ENCODE measurements at places on chromosomes 13 and 19.

- DNase-seq, result no peak
These were observed 150.9 kb downstream of the RFC3 start for GRCh38 chr13:33968520-33969507.

DNA sequence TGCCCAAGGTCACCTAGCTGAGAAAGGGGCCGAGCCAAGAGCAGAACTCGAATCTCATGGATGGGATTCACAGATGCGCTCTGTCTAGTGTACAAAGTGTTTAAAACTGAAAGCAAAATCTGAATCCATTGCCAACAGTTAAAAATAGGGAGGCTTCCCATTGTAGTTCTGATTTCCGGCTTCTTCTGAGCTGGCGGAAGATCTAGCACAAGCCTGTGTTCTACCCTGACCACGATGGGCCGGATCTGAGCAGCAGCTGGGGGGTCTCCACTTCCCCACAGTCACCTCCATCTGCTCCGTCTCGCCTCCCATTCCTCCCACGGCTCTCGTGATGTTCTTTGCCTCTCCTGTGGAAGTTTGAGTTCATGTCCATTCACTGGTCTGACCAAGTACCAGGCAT, 2.4 kb downstream of the CACNG8 start:
- DNase-seq, result no peak

- DNase-seq, result no peak
These were observed 264.0 kb downstream of the KLF12 start for GRCh38 chr13:73870036-73870741.

- DNase-seq, result no peak
These were observed 154.9 kb downstream of the PCDH9 start for GRCh38 chr13:67075239-67075638.

GRCh38 chr13:94201022-94201421, 278.5 kb downstream of the DCT start:
- DNase-seq, result no peak

GRCh38 chr19:33467851-33468250, 53.7 kb downstream of the PEPD start:
- DNase-seq, result no peak

- peak; percentile 32 for DNase-seq
These were observed at the start of gene FARP1 for GRCh38 chr13:98142380-98143156. TSS of gene FARP1 (plus strand) at chr13:98143094. CDS start at chr13:98213243, 70,149 bp downstream.

DNA sequence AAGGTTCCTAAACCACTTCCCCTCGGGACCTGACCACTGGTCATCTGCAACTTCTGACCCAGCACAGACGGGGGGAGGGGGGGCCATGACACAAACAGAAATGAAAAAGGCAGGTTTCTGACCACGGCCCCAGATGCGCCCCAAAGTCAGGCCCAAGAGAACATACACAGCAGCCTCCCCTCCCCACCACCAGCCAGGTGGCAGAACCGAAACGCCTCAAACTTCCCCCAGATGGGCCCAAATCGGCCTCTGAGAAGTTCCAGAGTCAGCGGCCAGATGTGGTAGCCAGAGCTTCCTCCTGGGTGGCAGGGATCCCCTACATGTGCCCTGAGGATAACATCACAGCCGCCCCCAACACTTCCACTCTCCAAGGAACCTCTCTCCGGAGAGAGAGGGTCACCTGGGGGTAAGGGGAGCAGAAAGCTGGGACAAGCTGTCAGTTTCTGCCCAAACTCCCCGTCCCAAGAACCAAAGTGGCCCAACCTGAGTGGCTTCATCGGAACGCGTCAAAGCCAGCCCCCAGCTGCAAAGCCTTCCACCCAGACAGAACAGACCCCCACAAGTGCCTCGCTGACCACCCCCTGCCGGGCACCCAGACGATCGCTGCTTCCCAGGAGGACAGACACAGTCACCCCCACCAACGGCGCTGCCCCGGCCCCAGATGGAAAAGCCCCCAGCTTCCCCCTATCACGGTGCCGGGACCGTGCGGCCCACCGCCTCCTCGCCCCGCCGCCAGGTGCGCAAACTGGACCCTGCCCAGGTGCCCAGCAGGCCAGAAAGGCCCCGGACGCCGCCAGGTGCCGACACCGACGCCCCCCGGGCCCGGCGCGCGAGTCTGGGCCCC, 800 bp downstream of the ELL start:
- DNase-seq, result no peak

- peak; percentile 4 for DNase-seq
These were observed 113.2 kb downstream of the TM9SF2 start for GRCh38 chr13:99614465-99614885.

- no peak for DNase-seq
These were observed 246.1 kb downstream of the DCT start for GRCh38 chr13:94233401-94233800.

- DNase-seq, result no peak
These were observed 36.6 kb downstream of the MUC16 start for GRCh38 chr19:8973501-8974091.

DNA sequence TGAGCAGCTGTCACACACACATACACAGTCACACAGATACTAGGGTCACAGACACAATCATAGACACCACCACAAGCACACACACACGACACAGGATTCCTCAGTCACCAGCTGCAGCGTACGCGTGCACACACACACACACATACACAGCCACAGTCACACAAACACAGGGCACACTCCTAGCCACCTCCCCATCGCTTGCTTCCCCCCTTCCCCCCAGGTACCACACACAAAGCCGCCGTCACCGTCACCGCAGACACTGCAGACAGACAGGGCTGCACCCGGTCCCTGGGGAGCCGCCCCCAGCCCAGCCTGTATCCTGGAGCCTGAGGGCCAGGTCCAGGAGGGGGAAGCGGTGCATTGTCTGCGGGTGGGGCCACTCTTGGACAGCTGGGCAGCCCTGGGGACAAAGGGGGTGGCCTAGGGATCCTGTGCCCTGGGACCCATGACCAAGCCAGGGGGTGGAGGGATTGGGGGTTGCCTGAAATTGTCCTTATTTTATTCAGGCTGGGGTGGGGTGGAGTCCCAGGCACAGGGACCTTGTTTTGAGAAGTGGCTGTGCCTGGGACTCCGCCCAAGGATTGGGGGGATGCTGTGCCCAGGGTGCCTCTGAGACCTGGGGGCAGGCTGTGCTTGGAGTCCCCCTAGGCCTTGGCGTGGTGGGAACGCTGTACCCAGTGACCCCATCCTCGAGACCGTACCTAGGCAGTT, 957 bp downstream of the NUMBL start:
- DNase-seq, result no peak

DNA sequence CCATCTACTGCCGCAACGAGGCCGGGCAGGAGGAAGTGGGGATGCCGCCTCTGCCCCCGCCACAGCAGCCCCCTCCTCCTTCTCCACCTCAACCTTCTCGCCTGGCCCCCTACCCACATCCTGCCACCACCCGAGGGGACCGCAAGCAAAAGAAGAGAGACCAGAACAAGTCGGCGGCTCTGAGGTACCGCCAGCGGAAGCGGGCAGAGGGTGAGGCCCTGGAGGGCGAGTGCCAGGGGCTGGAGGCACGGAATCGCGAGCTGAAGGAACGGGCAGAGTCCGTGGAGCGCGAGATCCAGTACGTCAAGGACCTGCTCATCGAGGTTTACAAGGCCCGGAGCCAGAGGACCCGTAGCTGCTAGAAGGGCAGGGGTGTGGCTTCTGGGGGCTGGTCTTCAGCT, 3.4 kb upstream of the NUP62 start:
- no peak for DNase-seq

GRCh38 chr19:1257475-1258162, 9.2 kb downstream of the MIDN start:
- DNase-seq, result no peak

GRCh38 chr13:33204130-33204927, 81.2 kb downstream of the STARD13 start:
- DNase-seq, result no peak

- no peak for DNase-seq
These were observed 18.6 kb downstream of the GJA3 start for GRCh38 chr13:20142023-20142926.

DNA sequence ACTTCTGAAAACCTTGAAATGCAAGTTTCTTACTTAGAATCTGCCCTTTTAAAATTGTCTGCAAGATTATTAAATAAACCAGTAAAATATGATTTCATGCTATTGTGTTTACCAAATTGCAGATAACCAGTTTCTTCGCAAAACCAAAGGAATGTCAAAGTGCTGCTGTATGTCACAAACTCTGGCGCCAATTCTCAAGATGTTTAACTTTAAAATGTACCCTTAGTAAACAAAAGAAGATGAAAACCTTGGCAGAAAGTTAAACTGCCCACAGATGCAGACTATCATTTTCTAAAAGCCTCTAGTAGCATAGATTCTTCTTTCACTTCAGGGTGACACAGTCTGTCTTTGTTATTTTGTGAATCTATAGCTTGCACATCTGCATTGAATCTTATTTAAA, 189.2 kb downstream of the SLITRK6 start:
- no peak for DNase-seq

GRCh38 chr19:18590273-18591272, 2.0 kb downstream of the REX1BD start:
- no peak for DNase-seq

DNA sequence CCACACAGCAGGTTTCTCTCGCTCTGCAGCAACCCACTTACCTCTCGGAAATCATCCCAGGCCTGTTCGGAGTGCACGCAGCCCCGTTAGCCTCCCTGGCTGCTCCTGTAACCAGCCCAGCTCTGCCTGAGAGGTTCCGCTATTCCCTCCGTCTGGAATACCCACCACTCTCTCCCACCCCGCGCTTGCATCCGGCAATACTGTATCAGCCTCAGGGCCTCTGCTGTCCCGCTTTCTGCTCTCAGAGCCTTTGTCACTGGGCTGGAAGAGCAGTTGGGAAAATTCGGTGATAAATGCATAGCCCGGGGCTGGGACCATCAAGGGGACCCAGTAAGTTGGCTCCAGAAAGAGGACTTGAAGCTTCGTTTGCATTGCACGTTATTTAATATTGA, 759 bp upstream of the TLE6 start:
- no peak for DNase-seq

DNA sequence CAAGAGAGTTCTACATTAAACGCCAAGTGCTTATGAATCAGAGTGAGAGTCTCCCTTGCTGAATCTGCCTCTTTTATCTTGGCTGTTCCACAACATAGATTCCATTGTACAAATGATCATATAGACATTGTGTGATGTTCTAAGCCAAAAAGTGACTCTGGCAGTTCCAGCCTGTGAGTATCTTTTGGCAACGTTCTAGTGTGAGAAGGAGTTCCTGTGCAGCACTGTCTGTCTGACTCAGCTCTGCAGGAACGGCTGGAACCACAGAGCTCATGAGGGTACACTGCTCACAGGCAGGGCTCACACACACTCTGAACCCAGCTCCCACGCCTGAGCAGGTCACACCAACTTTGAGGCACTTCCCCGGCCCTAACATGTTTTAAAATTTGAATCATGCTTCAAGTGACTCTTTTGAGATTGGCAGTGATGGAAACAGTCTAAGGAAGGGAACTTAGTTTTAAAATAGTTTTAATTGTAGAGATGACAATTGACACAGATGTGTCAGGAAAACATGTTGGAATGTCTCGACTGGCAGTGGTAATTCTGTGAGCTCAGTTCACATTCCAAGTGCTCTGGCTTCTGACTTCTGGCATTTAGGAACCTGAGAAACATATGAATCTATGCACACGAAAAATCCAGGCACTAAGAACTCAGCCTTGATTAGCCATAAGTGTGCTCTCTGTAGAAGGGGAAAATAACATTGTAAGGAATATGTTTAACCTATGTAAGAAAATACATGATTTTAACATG, 272.0 kb downstream of the UQCRFS1 start:
- DNase-seq, result no peak

DNA sequence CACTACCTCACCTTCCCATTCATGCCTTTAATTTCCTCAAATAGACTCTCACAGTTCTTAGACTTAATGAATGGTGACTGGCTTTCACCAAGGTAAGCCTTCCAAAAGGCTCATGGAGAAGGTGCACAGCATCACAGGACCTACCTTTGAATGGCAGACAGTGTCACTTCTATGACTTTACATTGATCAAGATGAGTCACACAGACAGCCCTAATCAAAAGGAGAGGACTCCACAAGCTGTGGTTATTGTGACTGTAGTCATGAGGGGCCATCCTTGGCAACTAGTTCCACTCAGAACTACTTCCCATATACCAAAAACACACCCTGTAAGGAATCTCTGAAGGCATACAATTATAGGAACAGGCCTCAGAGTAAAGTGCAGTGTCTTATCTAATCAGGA, 5.9 kb downstream of the LGALS16 start:
- DNase-seq, result no peak

- no peak for DNase-seq
These were observed 99.4 kb upstream of the SERP2 start for GRCh38 chr13:44273991-44274770.

DNA sequence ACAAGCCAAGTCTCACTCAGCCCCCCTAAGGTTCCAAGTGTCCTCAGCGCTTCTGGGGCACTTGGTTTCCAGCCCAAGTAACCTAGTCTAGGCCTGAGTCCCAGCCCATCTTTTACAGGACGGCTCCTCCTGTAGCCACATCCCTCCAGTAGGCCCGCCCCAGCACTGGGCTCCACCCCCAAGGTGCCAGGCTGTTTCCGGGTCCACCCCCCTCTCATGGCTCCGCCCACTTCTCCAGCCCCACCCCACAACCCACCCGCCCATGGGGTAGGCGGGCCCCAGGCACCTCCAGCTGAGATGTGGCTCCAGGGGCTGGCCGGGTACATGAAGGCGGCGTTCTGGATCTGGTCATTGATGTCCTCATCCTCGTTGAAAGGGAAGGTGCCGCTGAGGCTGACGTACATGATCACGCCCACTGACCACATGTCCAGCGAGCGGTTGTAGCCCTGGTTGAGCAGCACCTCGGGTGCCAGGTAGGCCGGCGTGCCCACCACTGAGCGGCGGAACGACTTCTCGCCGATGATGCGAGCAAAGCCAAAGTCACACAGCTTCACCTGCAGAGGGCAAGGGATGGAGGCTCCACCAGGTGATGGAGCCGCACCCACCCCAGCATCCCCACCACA, 17.2 kb upstream of the DACT3 start:
- peak; percentile 65 for DNase-seq

- peak; percentile 87 for DNase-seq
These were observed 2.5 kb upstream of the KEAP1 start for GRCh38 chr19:10505583-10506229.

- DNase-seq, result no peak
These were observed 18.6 kb upstream of the STRN4 start for GRCh38 chr19:46764817-46765291.

- DNase-seq, result peak; percentile 17
These were observed 446.4 kb downstream of the COG6 start for GRCh38 chr13:40101708-40102359.

- DNase-seq, result no peak
These were observed 523.1 kb downstream of the DCT start for GRCh38 chr13:93956426-93956825.

DNA sequence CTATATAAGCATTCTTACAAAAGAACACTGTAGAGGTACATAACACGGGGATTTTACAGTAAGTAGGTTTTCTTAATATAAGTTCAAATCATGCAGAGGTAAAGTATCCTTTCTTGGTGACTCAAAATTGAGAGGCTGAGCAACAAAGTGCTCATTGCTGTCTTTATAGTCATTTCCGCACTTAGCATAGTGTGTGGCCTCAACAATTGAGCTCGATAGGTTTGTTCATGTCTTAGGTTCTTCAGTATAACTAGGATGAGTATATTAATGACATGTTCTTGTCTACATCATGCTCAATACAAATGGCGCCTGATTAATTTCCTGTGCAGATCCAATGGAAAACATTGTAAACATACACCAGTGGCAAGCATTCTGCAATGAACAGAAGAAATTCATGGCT, 1.4 kb downstream of the WDFY2 start:
- no peak for DNase-seq

- no peak for DNase-seq
These were observed 5.1 kb downstream of the ZNF507 start for GRCh38 chr19:32350471-32350865.

- DNase-seq, result no peak
These were observed 74.2 kb downstream of the TUBGCP3 start for GRCh38 chr13:112513761-112514160.
